Stimulated activated CD8-positive, alpha-beta memory T cell treated with anti-CD3 and anti-CD28 coated beads, Interleukin-4, amount 100 ng/mL, for 4 hours (primary cell): ENCODE measurements at places on chromosomes 5 and 9.

DNA sequence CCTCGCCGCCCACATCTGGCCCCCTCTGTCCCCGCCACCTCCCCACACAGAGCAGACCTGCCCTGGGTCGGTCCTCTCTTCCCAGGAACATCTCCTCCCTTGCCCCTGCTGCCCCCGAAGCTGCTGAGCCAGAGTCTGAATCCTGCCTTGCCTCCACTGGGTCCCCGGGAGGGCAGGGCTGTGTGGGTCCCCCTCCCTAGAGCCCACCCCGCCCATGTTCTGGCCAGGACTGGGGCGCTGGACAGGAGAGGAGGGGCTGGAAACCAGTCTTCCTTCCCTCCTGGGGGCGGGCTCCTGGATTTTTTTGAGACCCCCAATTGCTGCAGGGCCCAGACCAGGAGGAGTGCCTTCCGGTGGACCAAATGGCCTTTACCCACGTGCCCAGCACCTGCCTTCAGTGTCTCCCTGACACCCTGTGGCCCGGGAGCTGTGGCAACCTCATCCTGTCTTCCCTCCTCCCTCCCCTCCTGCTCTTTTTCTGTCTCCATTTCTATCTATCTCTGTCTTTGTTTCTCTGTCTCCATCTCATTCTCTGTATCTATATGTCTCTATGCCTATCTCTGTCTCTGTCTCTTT, 12.1 kb downstream of the MRPL36 start:
- DNase-seq = no peak

DNA sequence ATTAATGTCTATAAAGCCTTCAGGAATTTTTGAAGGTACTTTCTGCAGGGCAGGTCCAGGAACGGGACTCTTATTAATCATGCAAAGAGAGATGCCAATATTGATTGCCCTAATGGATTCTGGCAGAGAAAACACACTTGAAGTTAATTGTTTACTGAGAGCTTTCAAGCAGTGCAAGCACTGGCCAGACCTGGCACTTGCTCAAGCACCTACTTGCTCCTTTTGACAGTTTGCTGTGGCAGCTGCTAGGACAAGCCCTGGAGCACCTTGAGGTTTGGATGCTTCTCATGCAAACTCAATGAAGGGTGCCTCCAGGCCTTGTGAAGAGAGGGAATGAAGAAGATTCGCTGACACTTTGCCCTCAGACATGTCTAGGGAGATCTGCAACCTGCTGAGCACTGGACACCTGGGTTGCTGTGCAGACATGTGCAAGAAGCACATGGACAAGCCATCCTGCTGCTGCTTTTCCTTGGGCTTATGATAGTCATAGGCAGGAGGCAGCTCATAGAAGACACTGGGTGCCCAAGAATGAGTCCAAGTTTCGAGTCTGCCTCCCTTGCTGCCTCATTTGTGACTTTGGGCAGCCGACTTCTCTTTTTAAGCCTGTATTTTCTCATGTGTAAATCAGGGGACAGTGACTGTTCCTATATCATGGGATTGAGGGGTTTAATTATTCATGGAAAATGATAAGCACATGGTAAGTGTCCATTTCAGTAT, 88.8 kb upstream of the EQTN start:
- DNase-seq = no peak

- DNase-seq = no peak
Measured at GRCh38 chr5:36378551-36378950, 76.8 kb upstream of the RANBP3L start.

GRCh38 chr5:139453683-139454567, 8.6 kb downstream of the ECSCR start:
- DNase-seq = peak; percentile 34

DNA sequence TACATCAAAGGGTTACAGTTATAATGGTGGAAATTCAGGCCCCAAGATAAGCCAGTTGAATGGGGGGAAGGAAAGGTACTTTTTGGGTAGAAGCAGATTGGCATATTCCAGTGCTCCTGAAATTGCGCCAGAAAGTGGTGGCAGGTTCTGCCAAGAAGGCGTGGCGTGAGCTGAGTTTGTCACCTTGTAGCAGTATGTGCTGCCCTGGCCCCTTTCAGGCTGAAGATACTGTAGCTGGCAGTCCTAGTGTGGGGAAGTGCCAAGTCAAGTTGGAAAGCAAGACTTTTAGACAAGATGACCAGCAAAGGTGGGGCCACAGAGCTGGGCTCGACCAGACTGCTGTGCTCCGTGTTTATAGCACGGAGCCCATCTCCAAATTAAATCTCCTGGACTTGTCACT, 133.6 kb upstream of the GLRA1 start:
- DNase-seq = no peak

DNA sequence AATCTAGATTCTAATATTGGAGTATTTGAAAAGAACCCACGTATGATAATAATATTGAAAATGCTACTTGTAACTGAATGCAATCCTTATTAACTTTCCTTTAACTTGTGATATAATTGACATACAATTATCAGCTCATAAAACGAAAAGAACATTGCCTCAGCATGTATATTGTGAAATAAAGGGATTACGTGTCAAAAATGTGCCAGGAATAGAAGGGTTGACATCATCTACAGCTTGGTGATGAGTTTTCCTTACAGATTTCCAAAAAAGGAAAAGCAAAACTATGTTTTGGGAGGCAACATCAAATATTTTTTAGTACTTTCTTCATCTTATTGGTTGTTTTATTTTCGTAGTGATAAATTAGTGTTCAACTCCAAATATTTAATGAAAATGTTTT, 266.0 kb upstream of the PTGER4 start:
- no peak for DNase-seq

DNA sequence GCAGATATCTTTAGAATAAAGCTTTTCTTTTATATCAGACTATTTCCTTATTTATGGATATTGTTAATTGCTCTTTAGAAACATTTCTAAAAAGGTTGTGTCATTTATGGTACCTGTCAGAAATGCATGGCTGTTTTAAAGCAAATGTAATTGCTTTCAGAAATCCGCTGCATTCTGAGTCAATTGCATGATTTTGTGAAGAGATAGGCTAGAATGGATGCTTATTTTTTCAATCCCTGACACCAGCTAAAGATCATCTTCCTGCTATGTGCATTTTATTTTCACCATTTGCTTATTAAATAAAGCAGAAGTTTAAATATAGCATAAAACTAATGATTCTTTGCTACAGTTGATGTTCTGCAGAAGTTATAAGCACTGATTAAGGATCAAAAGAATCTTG, 170.2 kb upstream of the C9orf72 start:
- DNase-seq = no peak

- DNase-seq = no peak
Measured at GRCh38 chr5:122190156-122190555, 60.8 kb downstream of the ZNF474 start.

DNA sequence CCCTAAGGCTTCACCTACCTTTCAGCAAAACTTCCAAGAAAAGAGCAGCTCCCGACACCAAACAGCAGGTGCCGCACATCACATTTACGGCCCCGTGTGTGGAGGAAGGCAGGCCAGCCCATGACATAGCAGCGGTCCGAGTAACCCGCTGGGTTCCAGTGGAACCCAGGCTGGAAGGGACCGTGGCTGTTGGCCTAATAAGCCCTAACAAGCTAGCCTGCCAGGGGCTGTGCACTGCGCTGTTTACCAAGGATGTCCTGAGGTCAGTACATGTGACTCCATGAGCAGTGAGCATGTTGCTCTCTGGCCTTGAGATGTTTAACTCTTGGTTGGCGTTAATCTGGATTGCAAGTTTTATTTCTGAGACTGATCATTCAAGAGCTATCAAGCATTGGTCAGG, 131.5 kb downstream of the FSTL4 start:
- no peak for DNase-seq

DNA sequence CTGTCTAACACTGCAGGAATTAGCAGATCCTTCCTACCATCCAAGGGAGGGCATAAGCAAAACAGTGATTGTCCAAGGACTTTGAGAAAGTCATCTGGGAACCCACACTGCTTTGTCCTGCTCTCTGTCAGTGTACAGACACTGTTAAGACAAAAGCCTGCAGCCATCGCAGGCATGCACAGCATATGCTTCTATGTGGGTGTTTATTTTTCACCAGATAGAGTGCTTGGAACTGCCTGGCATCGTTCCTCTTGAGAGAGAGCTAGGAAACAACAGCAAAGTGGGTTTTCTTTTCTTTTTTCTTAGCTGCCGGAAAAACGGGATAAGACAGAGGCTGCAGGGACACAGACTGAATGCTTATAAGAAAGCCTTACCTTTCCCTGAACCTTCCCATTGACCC, 212.3 kb downstream of the ICE1 start:
- DNase-seq = no peak

GRCh38 chr5:42759456-42759855, 2.8 kb downstream of the CCDC152 start:
- no peak for DNase-seq

DNA sequence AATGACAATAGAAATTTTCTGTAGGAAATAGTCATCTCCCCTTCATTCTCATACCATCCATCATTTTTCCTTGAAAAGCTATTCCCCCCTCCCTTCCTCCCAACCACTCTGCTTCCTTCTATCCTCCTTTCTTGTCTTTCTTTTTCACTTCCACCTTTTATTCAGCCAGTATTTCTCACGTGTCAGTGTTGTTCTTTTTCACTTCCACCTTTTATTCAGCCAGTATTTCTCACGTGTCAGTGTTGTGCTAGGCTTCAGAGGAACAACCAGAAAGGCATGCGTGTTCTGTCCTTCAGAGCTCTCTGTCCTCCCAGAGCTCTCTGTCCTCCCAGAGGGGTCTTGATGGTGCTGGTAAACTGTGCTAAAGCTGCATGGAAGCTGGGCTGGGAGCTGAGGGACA, 419.6 kb downstream of the GADD45G start:
- DNase-seq = no peak

DNA sequence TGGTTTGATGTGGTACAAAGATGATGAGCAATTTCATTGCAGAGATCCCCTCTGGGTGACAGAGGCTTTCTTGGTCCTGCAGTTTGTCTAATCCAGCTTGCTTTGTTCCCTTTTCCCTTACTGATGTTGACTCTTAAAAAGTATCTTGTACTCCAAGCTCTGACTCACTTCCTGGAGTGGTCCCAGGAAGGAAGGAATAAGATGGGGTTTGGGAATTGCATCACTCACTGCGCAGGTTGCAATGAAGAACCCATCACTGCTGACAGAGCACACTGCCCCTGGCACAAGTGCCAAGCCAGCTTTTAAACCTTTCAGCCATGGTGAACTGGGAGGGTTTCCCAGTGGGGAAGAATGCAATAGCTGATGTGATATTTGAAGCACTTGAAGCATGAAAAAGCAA, 662.2 kb upstream of the CTNND2 start:
- no peak for DNase-seq

GRCh38 chr9:18263377-18263776, 210.6 kb upstream of the ADAMTSL1 start:
- DNase-seq = no peak

GRCh38 chr5:117945258-117945657, 1043.1 kb downstream of the DTWD2 start:
- DNase-seq = no peak

GRCh38 chr9:132756214-132756845, 86.1 kb downstream of the GTF3C4 start:
- no peak for DNase-seq

DNA sequence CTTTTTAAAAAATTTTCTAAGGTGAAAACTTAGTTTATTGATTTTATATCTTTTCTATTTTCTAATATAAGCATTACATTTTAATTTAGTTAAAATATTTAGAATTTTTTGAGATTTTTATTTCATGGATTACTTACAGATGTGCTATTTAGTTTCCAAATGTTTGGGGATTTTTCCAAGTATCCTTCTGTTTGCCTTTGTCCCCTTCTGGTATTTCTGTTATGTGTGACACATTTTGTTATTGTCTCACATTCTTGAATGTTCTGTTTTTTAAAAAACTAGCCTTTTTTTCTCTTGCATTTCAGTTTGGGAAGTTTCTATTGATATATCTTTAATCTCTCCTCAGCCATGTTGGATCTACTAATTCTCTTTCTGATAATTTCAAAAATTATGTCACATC, 234.9 kb downstream of the FAM170A start:
- DNase-seq = no peak

DNA sequence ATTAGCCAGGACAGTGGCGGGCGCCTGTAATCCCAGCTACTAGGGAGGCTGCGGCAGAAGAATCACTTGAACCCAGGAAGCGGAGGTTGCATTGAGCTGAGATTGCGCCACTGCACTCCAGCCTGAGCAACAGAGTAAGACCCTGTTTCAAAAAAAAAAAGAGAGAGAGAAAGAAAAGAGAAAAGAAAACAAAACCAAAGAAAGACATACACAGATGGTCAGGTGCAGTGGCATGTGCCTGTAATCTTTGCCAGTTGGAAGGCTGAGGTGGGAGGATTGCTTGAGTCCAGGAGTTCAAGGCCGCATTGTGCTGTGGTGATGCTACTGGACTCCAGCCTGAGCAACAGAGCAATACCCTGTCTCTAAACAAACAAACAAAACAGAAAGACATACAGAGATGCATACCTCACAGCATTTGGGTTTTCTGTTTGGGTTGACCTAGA, 10.0 kb upstream of the PSAT1 start:
- no peak for DNase-seq

GRCh38 chr5:30832519-30832918, 361.0 kb upstream of the CDH6 start:
- no peak for DNase-seq

DNA sequence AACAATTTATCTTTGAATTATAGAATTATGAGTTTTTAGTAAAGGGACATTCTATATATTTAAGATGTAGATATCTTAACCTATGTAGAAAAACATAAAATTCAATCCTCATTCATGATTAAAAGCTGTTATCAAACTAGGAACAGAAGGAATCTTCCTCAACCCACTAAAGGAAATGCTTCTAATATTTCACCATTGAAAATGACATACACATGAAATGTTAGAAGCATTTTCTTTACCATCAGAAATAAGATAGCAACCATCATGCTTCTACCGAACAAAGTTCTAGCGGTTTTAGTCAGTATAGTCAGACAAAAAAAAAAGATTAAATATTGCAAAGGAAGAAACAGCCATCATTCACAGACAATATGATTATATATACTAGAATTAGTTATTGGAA, 32.2 kb downstream of the SHOC1 start:
- no peak for DNase-seq

DNA sequence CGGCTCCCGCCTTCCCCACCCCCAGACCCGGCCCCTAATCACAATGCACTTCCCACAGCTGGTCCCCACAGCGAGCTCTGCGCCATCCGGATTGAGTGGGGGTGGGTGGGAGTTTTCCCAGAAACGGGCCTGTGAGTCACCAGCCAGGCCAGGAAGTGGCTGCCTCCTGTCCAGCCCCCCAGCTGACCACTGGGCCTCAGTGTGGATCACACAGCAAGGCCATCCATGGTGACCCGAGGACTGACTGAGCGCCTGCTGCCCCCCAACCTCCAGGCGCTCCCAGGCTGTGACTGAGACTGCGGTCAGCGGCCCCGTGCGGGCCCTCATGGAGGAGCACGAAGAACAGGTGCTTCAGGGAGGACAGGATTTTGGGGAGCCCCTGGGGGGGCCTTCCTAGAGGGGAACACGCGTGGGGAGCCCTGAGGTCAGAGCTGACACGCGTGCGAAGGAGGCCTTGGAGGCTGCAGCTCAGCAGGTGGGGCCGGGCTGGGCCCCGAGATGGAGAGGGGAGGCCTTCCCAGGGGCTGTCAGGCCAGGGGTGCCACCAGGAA, 48.3 kb upstream of the EGFL7 start:
- no peak for DNase-seq
